Midbrain (tissue), 1 donor: ENCODE measurements at places on chromosomes 3 and 15.
A peak's percentile ranks its signal among the peaks of the same experiment; 100 is the strongest.

DNA sequence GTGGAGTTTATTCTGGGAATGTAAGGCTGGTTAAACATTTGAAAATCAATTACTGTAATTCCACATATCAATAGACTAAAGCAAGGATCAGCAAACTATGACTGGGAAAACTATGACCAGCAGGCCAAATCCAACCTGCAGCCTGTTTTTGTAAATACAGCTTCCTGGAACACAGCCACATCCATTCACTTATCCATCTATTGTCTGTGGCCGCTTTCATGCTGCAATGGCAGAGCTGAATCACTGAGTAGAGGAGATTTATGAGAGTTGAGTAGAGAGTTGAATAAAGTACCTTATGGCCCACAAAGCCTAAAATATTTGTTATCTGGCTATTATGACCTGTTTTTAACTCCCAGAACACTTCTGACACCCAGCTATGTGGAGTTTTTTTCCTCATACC lies 12.2 kb downstream of the MYLK start:
- DNase-seq = no peak

DNA sequence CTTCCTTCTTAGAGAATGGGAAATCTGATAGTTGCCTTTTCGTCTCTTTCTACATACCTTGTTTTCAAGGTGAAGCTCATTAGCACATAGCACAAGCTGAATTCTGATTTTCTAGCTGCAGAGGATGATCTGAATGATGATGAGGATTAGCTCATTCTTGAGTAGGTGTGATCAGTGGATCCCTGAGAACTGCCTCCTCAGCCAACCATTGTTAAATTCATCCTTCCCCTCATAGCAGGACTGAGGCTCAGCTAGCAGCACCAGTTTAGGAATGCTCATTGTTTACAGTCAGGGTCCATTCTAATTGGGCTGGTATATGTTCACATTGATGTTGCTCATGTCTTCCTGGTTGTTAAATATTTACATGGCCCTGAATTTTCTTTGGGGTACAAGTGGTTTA lies 299.9 kb upstream of the MME start:
- DNase-seq = no peak

- DNase-seq = no peak
These were observed 597.8 kb upstream of the ALCAM start for GRCh38 chr3:104768886-104769285.

GRCh38 chr3:14880447-14881106 lies 61.8 kb downstream of the FGD5 start:
- no peak for DNase-seq

- peak; percentile 28 for DNase-seq
These were observed 175.3 kb upstream of the HES1 start for GRCh38 chr3:193960487-193961274.

DNA sequence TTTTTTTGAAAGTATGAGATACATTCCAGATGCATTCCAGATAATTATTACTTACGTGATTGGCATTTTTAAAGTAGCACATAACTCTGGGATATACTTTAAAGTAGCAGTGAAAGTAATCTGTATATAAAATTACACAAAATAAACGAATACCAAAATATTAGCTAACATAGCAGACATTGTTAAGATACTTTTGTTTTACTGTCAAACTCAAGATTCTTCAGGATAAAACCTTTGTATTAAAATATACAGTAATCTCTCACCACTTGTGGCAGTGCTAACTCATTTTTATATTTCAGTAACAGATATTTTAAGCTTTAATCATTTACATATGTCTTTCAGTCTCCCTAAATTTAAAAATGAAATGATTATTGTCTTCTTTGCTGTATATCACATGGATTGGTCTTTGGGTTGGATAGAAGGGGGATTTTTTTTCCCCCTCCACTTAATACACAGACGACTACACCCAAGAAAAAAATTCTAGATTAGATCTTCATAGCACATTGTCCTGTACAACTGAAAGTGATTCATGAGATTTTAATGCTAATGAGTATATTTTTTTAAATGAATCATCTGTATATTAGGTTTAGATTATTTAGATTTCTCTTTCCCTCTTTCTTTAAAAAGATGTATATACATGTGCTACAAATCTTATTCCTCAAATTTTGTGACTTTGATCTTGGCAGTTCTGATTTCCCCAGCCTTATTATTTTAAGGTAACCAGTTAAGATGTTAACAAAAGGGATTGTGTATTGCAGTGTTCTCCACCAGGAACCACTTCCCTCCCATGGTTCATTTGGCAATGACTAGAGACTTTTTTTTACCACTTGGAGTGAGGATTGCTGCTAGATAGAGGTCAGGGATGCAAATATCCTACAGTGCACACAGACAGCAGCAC lies 24.5 kb upstream of the EBLN2 start:
- DNase-seq = no peak

DNA sequence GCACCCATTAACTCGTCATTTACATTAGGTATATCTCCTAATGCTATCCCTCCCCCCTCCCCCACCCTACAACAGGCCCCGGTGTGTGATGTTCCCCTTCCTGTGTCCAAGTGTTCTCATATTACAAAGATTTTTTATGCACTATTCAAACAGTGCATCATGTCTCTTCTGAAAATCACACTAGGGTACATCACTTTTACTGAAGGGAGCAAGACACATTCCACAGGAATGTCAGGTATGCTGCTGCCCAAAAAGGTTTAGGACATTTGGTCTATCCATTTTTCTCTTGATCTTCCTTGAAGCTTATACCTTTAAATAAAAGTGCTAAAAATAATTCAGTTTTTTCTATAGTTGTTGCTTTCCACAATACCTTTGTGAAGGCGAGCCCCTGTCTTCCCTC lies 9.2 kb upstream of the EPHA3 start:
- no peak for DNase-seq

DNA sequence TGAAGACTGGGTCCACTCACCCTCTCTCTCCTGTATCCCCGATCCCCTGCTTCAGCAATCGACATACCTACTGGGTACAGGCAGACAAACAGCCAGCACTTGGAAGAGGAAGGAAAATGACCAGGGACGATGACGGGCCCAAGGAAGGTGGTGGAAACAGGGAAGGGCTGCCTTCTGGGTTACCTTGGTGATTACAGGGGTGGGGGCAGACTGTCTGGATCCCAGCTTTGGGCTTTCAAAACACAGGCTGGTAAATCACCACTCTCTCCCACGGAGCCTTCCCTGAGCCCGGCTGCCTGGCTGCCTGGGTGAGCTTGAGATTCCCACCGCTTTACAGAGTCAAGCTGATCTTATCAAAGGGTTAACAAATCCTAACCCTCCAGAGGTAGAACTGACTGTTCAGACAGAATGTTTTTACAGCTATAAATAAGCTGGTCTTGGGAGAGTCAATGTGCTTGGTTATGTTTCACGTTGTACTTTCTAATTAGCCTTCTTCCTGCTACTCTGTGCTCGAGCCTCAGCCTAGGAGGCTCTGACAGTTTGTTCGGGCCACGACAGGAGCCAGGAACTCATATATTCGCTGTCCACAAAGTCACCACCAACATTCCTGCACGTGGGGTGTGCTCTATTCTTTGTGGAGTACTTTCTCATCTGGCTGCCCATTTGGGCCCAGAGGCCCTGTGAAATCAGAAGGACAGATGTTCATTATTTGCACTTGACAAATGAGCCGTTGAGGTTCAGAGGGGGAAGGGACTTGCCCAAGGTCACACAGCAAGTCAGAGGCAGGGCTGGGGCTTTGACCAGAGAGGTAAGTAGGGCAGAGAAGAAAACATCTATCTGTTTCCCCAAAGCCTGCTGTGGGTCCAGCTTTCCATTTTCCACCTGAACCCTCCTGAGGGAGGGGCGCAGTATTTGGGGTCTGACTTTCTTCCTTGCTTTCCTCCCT lies 63.5 kb downstream of the FEM1B start:
- no peak for DNase-seq

DNA sequence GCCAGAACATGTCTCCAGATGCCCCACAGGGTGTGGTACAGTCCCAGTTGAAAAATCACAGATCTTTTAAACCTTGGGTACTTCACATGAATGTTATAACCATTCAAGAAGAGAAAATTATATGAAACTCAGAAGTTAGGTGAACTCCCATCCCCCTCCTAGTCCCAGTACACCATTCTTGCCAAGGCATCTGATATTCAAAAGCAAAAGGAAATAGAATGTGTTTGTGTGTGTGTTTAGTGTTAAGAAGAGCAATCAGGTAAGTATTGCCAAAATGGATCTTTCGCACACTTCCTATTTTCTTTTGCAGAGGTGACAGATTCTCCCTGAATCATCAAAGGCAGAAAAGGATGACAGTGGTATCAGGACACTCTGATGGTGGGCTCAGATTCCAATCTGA lies 44.1 kb upstream of the LMOD3 start:
- DNase-seq = no peak

- DNase-seq = no peak
These were observed 287.5 kb downstream of the RBMS3 start for GRCh38 chr3:29568355-29568754.

- no peak for DNase-seq
These were observed 93.4 kb downstream of the LRRK1 start for GRCh38 chr15:101012326-101013200.

- DNase-seq = no peak
These were observed 737.7 kb upstream of the ALCAM start for GRCh38 chr3:104629038-104629437.

DNA sequence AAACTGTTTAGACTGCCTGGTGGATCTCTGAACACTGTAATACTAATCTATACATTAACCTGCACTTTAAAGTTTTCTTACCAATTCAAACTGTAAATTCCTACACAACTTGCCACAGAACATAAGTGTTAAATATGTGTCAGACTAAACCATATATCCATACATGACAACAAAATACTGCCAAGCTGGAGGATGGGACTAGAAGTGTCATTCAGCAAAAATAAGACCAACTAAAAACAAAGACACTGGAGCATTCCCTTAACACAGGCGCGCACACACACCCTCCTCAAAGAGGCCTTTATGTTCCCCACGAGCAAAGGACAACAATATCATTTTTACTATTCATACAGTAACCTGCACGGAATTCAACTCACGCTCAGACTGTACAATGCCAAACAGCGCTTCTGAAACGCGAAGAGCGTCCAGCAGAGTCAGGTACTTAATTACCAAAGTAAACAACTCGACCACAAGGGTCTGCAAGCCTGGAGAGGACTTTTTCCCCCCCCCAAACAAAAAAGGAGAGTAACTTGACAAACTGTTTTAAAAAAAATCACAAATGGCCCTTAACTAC lies 1.1 kb downstream of the DCUN1D1 start:
- no peak for DNase-seq

DNA sequence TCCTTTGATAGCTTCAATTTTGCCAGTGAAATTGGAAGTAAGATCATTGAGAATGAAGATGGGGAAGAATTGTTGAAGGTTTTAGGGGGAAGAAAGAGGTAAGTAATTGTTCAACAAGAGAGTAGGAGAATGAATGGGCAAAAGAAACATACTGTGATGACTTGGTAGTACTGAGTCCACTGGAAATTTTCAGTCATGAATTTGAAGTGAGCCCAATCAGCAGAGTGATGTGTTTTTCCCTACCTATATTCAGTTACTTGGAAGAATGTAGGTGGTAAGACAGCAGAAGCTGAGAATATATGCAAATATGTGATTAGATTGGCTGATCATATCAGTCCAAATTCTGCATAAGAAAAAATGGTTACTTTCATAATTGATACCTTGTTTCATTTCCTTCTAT lies 569.6 kb downstream of the AGBL1 start:
- no peak for DNase-seq

GRCh38 chr15:63067306-63067705 lies 24.8 kb downstream of the TPM1 start:
- no peak for DNase-seq

DNA sequence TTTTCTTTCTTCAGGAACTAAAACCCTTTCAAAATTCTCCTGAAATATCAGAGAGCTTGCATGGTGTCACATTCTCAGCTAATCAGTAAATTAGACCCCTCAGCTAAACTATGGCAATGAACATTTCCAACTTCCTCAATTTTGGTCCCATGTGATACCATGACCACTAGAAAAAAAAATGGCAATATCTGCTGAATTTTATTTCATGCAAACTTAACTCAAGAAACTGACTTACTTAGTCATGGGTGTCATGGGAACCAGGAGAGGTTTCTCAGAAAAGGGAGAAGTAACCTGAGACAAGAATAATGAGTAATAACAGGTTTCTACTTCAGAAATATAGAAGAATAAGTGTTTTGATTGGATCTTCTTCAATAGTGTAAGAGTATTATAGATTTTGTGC lies 784.6 kb upstream of the ALCAM start:
- DNase-seq = no peak

DNA sequence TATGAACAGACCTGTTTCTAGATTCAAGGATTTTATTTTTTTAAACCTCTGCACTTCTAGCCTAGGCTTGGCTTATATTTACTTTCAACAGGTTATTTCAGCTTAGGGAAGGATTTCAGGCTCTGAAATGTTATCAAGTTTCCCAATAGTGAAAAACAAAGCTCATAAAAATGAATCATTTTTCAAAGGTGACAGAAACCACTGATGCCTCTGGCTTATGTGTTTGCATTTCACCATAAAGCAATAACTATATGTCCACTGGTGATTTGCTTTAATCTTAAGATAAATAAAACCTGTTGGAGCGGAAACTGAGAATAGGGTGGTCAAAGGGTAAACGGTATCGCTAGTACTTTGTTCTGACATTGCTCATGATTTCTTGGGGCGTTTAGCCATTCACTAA lies 141.2 kb upstream of the LRIG1 start:
- no peak for DNase-seq
